Ureter (tissue), 1 donor: ENCODE measurements at places on chromosomes 7 and 10. TPM values are rescaled to one million over a fixed set of nuclear protein-coding genes. Genes with fewer than 3 reads are reported as not detected.

DNA sequence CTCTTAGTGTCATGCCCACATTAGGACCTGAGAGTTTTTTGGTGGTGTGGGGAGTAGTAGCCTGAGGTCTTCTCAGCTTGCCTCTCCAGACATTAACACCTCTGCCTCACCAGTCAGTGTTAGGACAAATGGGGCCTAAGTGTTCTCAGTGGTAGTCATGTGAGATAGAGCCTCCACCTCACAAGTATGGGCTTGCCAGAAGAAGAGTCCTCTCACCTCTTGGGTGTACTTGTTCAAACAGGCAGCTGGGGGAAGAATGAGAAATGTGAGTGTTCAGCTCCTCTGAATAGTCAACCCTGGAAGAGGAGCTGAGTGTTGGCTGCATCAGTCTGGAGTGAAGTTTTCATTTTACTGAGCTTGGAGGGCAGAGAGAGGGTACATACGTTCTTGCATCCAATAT, 464.6 kb downstream of the POM121L12 start:
- no peak for DNase-seq

DNA sequence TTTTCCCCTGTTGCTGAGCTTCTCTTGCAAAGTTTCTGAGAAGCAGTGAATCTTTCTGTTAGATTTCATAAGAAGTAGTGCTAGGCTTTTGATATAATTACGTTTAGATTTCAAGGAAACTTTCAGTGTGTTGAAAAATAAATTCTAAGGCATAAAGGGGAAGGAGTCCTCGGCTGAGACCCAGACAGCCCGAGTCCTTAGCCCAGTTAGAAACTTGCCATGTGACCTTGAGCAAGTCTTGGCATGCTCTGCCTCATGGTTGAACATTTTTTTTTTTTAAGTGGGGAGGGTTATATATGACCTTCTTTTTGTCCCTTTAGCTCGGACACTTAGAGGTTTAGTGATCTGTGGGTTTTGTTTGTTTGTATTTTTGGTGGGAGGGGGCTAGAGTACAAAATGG, 117.5 kb downstream of the TCF7L2 start:
- DNase-seq: no peak

Gene POLR3A
- total RNA-seq: 20.6 TPM

DNA sequence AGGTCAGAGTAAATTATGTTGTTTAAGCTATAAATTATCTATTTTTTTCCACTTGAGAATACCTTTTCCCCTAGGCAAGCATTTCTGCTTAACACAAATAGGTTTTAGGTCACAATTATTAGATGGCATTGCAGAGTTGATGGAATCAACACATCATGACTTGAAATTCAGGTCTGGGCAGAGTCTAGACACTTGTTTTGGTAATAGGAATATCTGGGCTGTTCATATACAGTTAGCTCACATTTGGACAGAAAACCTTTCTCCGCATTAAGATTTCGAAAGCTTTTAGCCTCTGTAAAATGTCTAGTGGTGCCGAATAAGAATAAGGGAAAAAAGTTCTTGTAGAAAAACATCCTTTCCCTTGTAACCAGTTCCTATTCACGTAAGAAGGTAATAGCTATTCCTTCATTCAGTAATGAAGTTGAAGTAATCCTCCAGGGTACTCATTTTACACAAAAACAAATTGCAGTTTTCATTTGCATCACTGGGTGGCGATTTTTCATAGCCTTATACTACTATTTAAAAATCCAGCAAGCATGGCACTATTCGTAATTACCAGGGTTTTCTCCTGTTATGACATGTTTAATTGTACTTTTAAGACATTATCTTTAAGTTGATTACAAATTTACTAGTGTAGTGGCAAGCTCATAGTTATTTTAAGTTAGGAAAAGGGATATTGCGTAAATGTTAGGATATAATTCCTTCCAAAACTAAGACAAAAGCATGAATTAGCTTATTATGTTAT, 37.0 kb downstream of the RPA3 start:
- peak; percentile 57 for DNase-seq

Gene ADAP1
- 20.6 TPM for total RNA-seq

DNA sequence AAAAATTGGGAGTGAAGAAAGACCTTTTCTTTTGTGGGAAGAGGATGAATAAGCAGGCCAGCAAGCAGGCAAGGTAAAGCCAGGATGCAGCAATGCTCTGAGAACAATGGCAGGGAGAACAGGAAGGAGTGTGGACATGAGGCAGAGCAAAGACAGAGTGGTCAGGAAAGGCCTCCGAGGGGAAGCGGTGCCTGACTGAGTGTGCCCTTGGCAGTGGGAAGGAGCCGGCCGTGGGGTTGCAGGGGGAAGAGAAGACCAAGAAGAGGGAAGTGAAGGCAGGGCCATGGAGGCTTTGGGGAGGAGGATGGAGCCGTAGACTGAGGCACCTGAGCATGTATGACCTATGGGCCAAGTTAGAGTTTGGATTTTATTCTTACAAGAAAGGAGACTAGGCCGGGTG, 21.9 kb upstream of the ZNF212 start:
- DNase-seq: no peak

Gene AKR1C8
- not detected for total RNA-seq

Gene ABCC2
- total RNA-seq: 1.5 TPM

Gene AKR1E2
- 10.3 TPM for total RNA-seq

Gene JCAD
- 22.7 TPM for total RNA-seq

GRCh38 chr10:103678178-103678526, 177.2 kb downstream of the SH3PXD2A start:
- DNase-seq: peak; percentile 82

Gene TEX36
- total RNA-seq: not detected

GRCh38 chr7:52233248-52233647, 802.2 kb upstream of the POM121L12 start:
- DNase-seq: no peak

Gene NUPR2
- total RNA-seq: 2.8 TPM

DNA sequence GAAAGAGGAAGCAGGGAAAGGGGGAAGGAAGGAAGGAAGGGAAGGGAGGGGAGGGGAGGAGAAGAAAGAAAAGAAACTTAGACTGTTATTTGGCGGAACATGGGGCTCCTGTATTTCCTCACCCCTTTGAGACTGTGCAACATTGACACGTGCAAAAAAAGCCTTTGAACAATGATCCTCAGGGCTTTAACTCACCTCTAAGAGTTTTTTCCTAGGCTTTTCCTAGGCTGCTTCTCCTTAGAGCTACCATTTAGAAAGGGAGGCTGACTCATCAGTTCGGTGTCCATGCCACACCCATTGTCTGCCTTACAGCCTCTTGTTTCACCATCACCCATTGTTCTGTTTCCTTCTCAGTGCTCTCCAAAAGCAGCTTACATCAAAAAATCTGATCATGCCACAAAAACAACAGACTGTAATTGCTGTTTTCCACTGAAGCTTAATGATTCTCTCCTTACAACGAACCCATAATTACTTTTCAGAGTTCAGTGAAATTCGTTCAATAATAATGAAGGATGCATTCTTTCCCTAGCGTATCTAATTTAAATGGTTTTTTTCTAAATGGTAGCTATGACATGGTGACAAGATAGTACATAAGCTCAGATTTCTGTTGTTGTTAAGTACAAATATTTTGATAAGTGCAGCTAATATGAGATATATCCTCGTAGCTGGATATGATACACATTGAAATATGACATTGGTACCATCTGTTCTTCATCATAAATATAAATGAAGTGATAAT, 90.8 kb downstream of the PRLHR start:
- no peak for DNase-seq

Gene ITGA8
- 58.6 TPM for total RNA-seq

DNA sequence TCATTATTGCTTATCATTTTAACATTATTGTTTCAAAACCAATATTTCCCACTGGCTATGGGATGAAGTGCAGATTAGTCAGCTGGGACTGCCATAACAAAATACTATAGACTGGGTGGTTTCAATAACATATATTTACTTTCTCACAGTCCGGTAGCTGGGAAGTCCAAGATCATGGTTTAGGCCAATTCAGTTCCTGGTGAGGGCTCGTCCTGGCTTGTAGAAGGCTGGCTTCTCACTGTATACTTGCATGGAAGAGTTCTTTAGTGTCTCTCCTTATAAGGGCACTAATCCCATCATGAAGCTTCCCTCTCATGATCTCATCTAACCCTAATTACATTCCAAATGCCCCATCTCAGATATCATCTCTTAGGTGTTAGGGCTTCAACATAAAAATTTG, 101.3 kb downstream of the CHRM2 start:
- DNase-seq: no peak

GRCh38 chr7:6553448-6554044, 2.3 kb upstream of the GRID2IP start:
- DNase-seq: no peak
